ENCODE measurements at places on chromosomes 4 and X. TPM values are rescaled to one million over a fixed set of nuclear protein-coding genes. Genes with fewer than 3 reads are reported as not detected.
A peak's percentile ranks its signal among the peaks of the same experiment; 100 is the strongest.

DNA sequence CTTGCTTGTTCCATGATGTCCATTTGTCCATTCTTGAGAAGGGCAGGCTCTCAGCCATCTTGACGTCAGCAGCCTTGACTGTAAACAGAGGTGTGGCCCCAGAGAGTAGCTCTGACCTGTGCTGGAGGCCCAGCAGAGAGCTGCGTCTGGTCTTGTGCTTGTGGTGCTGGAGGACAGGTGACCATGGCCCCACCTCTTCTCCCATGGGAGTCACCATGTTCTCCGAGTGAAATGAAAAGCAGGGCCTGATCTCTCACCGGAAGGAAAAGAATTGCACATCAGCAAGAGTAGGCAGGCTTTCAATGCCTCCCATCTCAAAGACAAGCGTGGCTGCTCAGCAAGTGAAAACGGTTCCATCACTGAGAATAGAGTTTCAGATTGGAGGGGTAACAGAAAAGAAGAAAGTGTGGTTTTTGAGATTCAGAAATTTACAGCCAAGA lies 11.5 kb downstream of the PARM1 start:
- H3K36me3 ChIP-seq: no peaks in the 10 kb centered on the region
- H3K4me3 ChIP-seq: 0 out of 2 replicates have a peak overlapping the region, but pooled peaks have one; percentile 20
- no peak for DNase-seq
- H3K27me3 ChIP-seq: no peaks in the 10 kb centered on the region
- peaks cover 5% of the 10 kb centered on the region for H3K4me1 ChIP-seq

DNA sequence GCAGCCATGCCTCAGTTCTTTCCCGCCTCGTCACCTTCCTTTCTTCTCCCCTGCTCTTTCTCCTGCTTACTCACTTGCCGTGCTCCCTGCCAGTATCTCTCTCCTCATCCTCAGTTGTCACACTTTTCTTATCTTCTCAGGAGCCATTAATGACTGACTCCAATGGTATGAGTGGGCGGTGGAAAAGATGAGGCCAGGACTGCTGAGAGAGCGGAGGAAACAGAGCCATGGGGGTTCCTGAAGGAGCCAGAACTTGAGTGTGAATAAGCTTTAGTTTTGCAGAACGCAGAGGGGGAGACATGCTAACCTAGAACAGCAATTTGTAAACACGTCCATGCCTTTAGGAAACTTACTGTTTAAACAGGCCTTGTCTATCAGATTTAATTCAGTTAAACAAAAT lies 126.5 kb downstream of the CHIC2 start:
- no peaks in the 10 kb centered on the region for H3K27me3 ChIP-seq
- no peak overlapping the region for H3K4me3 ChIP-seq
- H3K4me1 ChIP-seq: no peaks in the 10 kb centered on the region
- no peaks in the 10 kb centered on the region for H3K36me3 ChIP-seq
- no peak for DNase-seq

- H3K4me3 ChIP-seq: no peak overlapping the region
- H3K27ac ChIP-seq: no peak overlapping the region
- no peaks in the 10 kb centered on the region for H3K4me1 ChIP-seq
Measured at GRCh38 chr4:25050370-25051078, 19.8 kb upstream of the LGI2 start.

GRCh38 chrX:118156254-118156952 lies 39.8 kb upstream of the KLHL13 start:
- H3K4me3 ChIP-seq: no peak overlapping the region
- DNase-seq: no peak
- no peak overlapping the region for H3K27ac ChIP-seq
- no peaks in the 10 kb centered on the region for H3K36me3 ChIP-seq
- H3K27me3 ChIP-seq: no peaks in the 10 kb centered on the region
- no peaks in the 10 kb centered on the region for H3K4me1 ChIP-seq

- H3K4me1 ChIP-seq: no peaks in the 10 kb centered on the region
- no peaks in the 10 kb centered on the region for H3K27me3 ChIP-seq
- no peak overlapping the region for H3K27ac ChIP-seq
- H3K36me3 ChIP-seq: no peaks in the 10 kb centered on the region
- H3K4me3 ChIP-seq: no peak overlapping the region
Measured at GRCh38 chr4:25578432-25578831, 77.2 kb upstream of the SLC34A2 start.

- H3K4me1 ChIP-seq: no peaks in the 10 kb centered on the region
- no peak for DNase-seq
- no peaks in the 10 kb centered on the region for H3K36me3 ChIP-seq
- no peaks in the 10 kb centered on the region for H3K27me3 ChIP-seq
- H3K27ac ChIP-seq: no peak overlapping the region
Measured at GRCh38 chr4:25588206-25588605, 67.4 kb upstream of the SLC34A2 start.

- no peak for DNase-seq
- H3K27me3 ChIP-seq: no peaks in the 10 kb centered on the region
- no peaks in the 10 kb centered on the region for H3K36me3 ChIP-seq
- H3K4me1 ChIP-seq: no peaks in the 10 kb centered on the region
- H3K4me3 ChIP-seq: no peak overlapping the region
Measured at GRCh38 chr4:3344596-3344995, 51.8 kb downstream of the RGS12 start.

GRCh38 chr4:28310926-28311325 lies 1450.3 kb downstream of the STIM2 start:
- no peak overlapping the region for H3K4me3 ChIP-seq
- H3K27me3 ChIP-seq: no peaks in the 10 kb centered on the region
- no peak overlapping the region for H3K27ac ChIP-seq
- no peak for DNase-seq
- no peaks in the 10 kb centered on the region for H3K4me1 ChIP-seq

DNA sequence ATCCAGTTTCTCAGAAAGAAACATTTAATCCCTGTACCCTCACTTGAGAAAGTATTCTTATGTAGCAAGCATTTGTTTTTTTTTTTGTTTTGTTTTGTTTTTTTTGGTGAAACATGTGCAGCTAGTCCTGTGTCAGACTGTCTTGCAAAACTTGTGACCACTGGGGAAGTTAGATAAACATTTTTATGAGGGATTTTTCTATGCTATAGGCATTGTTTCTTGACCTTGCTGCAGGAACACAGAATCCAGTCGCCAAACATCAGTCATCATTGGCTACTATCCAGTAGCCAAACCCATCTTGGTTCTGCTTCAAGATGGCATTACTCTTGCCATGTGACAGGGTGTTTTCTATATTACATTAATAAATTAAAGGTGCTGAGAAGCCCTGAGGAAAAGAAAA lies 7.7 kb upstream of the MAPK10 start:
- no peak overlapping the region for H3K4me3 ChIP-seq
- H3K4me1 ChIP-seq: no peaks in the 10 kb centered on the region
- no peaks in the 10 kb centered on the region for H3K36me3 ChIP-seq
- H3K27me3 ChIP-seq: no peaks in the 10 kb centered on the region
- DNase-seq: no peak

DNA sequence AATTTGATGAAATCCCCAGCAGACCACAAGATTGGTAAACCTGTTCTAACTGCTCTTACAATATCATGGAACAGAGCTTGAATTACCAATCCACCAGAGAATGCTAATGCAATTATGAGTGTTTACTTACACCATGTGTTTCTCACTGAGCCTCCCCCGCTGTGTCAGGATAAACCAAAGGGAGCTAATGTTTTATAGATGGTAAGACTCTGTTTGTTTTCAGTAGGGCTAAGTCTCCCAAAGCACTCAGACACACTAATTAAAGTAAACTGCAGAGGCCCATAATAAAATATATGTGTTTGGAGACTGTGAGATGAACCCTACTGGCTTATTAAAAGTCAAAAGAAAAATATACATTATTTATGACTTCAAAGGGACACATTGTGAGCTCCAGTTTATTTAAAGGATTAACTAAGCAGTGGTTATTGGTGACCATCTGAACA lies 261.7 kb upstream of the FAM241A start:
- H3K27me3 ChIP-seq: no peaks in the 10 kb centered on the region
- DNase-seq: no peak
- H3K4me1 ChIP-seq: no peaks in the 10 kb centered on the region
- H3K36me3 ChIP-seq: no peaks in the 10 kb centered on the region
- no peak overlapping the region for H3K4me3 ChIP-seq
- no peak overlapping the region for H3K27ac ChIP-seq

DNA sequence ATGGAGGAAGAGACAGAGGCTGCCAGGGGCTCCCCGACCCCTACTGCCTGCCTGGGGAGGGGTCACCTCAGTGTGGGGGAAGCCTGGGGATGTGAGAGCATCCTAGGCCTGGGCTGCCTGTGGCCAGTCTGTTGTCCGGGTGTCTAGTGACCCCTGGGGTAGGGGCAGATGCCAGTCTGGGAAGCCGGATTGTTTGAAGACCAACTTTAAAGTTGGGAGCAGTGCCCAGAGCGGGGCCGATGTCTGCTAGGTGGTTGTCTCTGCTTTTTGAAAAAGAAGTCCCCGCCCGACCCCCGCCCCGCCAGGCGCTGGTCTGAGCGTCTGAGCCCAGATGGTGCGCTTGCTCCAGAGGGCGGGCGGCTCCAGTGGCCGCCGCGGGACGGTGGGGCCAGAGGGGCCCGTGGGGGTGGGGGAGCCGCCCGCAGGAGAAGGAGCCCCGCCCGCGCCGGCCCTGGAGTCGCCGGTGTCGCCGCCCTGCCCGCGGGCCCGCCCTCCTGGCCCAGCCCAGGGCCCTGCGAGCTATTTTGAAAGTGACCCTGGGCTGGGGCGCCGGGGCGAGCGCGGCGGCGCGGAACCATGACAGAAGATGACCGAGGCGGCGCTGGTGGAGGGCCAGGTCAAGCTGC lies at the start of gene DOK7:
TSS of gene DOK7 (plus strand) at position 517 of the 626 bp plus-strand sequence. CDS start at position 587, 70 bp downstream.
- H3K27me3 ChIP-seq: no peaks in the 10 kb centered on the region
- no peak within 1 kb of the TSS for H3K27ac ChIP-seq
- DNase-seq: no peak
- H3K36me3 ChIP-seq: no peaks in the 10 kb centered on the region

- no peak overlapping the region for H3K27ac ChIP-seq
- H3K27me3 ChIP-seq: no peaks in the 10 kb centered on the region
- DNase-seq: no peak
- H3K4me1 ChIP-seq: no peaks in the 10 kb centered on the region
- H3K36me3 ChIP-seq: no peaks in the 10 kb centered on the region
Measured at GRCh38 chrX:68454476-68455150, 21.3 kb upstream of the OPHN1 start.

- no peak overlapping the region for H3K27ac ChIP-seq
- no peak overlapping the region for H3K4me3 ChIP-seq
- DNase-seq: no peak
Measured at GRCh38 chr4:141870152-141870551, 233.8 kb downstream of the IL15 start.

GRCh38 chrX:136228839-136229207 lies 22.4 kb downstream of the MAP7D3 start:
- H3K36me3 ChIP-seq: no peaks in the 10 kb centered on the region
- H3K4me3 ChIP-seq: 0 out of 2 replicates have a peak overlapping the region, but pooled peaks have one; percentile 12
- peak overlapping the region; percentile 5 for H3K27ac ChIP-seq
- DNase-seq: no peak
- H3K4me1 ChIP-seq: no peaks in the 10 kb centered on the region

DNA sequence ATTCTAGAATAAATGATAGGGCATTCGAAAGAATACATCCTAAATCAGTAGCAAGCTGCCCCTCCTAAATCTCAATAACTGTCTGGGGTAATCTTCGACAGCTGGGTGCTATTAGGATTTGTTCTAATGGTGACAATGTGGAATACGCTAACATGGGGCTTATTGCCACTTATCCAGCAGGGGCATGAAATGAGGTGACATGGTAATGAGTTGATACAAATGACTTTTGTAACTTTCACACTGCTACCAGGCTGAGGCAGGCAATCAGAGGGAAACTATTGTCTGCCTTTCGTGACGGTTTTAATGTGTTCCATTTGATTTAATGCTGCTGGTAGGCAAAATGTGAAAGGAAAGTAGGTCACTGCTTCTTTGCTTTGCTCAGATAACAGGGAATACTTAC lies 1047.4 kb upstream of the PABPC4L start:
- no peaks in the 10 kb centered on the region for H3K36me3 ChIP-seq
- no peak overlapping the region for H3K27ac ChIP-seq
- H3K4me3 ChIP-seq: no peak overlapping the region
- no peak for DNase-seq
- H3K27me3 ChIP-seq: no peaks in the 10 kb centered on the region

DNA sequence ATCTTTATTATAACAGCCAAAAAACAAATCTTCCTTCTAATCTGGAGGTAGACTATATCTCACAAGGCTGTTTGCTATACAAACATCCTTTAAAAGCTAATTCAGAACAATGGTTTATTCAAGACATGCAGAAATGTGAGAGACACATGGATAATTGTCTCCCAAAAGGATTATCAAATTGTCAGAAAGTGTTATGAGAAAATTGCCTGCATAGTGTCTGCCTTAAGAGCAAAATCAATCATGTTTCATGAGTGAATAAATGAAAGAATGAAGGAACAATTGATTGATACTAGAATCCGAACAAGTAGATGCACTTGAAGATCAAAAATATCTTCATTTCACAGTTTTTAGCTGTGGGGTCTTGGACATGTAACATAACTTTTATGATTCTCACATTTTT lies 621.7 kb upstream of the BOD1L1 start:
- H3K4me1 ChIP-seq: no peaks in the 10 kb centered on the region
- DNase-seq: no peak
- H3K4me3 ChIP-seq: no peak overlapping the region
- no peaks in the 10 kb centered on the region for H3K27me3 ChIP-seq
- no peak overlapping the region for H3K27ac ChIP-seq

DNA sequence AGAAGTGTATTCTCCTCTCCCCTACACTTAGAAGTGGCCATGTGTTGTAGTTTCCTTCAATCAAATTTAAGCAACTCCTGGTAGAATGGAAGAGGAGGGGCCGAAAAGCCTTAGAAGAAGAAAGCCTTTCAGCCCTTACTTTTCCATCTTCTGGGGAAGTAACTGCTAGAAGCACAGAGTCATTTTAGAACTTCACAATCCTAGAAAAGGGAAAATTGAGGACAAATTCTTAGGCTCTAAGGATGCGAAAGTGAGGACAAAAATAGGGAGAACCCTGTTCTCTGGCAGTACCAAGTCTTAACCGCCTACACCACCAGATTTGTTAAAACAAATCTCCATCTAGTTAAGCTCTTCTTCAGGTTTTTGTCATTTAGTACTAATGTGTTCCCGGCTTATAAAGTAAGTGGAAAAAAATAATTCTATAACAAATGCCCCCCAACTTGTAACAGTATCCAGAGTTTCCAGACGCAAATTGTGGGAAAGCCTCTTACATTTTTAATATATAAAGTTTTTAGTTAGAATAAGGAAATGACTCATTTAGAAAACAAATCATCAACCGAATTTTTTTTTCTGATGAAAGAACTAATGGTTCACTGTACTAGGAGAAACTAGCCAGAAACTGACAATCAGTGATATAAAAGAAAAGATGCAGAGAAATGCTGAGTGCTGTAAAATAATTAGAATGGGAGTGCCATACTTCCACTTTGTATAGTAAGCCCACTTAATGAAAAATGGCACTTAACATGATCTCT lies 76.0 kb downstream of the ARAP2 start:
- no peaks in the 10 kb centered on the region for H3K27me3 ChIP-seq
- no peak overlapping the region for H3K4me3 ChIP-seq
- H3K36me3 ChIP-seq: peaks cover 5% of the 10 kb centered on the region

LAP3 gene
- 134 TPM for total RNA-seq

TNIP3 gene
- total RNA-seq: 0.56 TPM

FAM184B gene
- total RNA-seq: not detected

LAMP2 gene
- 26.5 TPM for total RNA-seq

GPR143 gene
- total RNA-seq: not detected

PASD1 gene
- total RNA-seq: not detected

TRPC5OS gene
- not detected for total RNA-seq

BMX gene
- total RNA-seq: not detected

ZNF827 gene
- total RNA-seq: 24.4 TPM

ZNF630 gene
- 1.8 TPM for total RNA-seq

TMEM271 gene
- total RNA-seq: not detected

PAGE5 gene
- total RNA-seq: not detected

FREM3 gene
- total RNA-seq: not detected

ALB gene
- 22.3 TPM for total RNA-seq

CDX4 gene
- not detected for total RNA-seq

NAP1L3 gene
- total RNA-seq: not detected

ARHGEF38 gene
- not detected for total RNA-seq
